Stimulated activated CD8-positive, alpha-beta memory T cell treated with anti-CD3 and anti-CD28 coated beads, Interleukin-2, amount 100 ng/mL, for 1 hour (primary cell): ENCODE measurements at places on chromosomes 3 and 15.
A peak's percentile ranks its signal among the peaks of the same experiment; 100 is the strongest.

DNA sequence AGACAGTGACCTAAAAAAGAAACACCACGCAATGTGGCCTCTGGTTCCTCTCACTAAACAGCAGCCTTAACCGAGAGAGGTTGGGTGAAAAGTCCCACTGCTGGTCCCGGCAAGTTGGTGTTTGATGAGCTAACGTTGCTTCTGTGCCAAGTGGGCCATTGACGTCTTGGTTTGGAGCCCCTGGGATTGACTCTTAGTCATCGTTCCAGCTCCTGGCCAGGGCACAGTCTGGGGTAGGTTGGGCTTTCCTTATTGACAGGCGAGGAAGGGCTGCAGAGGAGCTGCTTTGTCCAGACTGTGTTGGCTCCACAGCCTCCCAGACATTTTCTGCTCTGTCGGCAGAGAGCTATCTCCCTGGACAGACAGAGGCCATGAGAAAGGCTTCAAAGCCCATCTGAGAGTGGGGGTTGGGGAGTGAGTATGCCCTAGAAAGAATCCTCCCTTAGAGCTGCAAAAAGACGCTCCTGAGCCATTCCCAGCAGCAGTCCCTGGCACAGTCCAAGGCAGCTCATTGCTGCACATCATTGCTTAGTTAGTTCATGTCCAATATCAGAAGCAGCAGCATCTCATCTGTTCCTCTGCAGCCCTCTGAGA is 28.6 kb upstream of the C3orf80 start:
- no peak for DNase-seq

DNA sequence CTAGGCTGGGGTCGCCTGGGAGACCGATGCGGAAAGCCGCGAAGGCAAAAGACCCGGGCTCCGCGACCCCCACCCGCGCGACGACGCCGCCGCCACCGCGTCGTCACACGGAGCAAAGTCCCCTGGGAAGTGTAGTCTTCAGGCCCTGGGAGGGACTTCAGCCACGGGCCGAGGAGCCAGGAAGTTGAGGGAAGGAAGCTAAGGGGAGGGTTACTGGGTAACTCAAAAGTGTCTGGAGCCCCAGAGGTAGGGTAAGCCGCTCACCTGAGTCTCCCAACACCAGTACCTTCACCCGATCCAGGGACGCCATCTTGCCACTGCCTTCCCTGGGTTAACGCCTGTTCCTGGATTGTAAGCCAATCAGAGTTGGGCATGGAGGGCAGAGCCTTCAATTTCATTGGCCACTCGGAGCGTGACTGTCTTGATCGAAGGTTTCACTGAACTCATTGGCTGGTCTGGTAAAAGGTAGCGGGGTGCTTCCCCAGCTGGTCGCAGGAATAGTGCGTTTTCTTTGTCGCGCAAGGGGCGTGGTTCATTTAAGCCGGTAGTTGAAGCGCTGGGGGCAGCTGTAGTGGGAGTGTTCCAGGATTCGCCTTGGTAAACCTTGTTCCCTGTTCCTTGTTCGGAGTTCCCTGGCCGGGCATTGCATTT is at the start of the genes GTF2E1 and RABL3:
Gene GTF2E1, plus strand, starts transcription at position 547 of the 651 bp plus-strand sequence. CDS start 7,809 bp downstream, outside the sequence.
Gene RABL3, minus strand, starts transcription at position 319 of the 651 bp plus-strand sequence. Its CDS starts 9 bp downstream, at position 310.
- peak; percentile 93 for DNase-seq

- no peak for DNase-seq
These were observed 9.3 kb upstream of the SLC12A8 start for GRCh38 chr3:125221831-125222230.

DNA sequence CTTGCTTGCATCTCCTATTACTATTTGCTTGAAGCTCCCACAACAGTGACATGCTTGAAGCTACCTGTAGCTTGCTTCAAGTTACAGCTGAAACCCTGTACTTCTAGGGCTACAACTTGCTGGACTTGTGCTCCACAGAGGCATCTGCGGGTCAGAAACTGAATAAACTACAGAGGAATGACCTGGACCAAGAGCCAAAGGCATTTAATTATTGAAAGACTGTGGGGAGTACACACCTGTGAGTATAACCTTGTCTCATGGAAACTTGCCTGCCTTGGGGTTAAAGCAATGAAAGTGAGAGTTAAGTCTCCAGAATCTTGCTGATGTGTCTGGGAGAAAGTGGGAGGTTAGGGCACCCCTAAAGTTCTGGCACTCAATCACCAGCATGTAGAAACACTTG is 69.8 kb downstream of the UMPS start:
- no peak for DNase-seq

- no peak for DNase-seq
These were observed 140.9 kb upstream of the ROPN1 start for GRCh38 chr3:124132813-124133212.
